ENCODE measurements at places on chromosomes 16 and 17.

DNA sequence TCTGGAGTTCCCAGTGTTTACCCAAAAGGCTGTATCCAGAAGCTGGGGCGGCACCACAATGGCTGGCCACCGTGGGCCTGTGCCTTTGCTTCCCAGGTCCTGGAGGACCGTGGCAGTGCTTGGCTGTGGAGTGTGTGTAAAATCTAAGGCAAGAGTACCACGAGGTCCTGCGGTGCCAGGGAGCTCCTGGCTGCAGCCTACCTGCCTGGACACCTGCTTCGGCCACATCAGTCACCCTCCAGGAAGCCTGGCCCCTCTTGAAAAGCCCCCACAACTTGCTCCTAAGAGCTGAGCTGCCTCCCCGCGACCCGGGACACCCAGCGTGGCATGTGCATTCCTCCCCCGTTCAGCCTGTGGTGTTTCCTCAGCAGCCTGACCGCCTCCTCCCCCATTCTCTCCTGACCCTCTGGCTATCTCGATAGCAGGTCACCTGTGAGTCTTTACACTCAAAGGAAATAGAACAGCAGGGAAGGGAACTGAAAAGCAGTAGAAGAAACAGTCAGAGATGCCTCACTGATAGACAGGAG, 7.9 kb downstream of the TIMM22 start:
- no peak for DNase-seq

DNA sequence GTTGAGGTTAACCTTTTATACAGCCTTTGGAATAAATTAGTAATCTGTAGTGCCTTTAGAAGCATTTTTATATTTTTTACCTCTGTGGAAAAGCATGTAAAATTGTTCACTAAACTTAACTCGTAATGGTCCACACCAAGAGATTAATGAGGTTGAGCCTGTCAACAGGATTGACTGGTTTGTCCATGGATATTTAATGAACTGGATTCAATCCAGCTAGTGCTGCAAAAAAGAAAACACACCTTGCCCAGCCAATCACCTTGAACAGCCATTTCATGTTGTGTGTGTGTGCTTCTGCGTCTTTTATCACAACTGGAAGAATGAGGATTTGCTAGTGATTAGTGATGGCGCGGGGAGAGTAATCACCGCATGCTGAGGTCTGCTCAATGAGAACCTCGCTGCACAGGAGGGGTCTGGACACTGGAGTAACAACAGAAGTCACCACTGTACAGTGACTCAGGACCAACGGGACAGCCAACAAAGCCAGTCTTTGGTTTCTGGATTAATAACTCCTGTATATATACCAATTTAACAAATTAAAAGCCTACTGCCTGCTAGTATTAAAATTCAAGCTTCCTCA, 33.7 kb downstream of the LITAFD start:
- no peak for DNase-seq

GRCh38 chr17:81867170-81867990, 3.8 kb downstream of the ARHGDIA start:
- DNase-seq: no peak

- DNase-seq: peak; percentile 90
These were observed at the start of gene SPG7 for GRCh38 chr16:89507834-89508590. Gene SPG7, plus strand, starts transcription at chr16:89508403. Its CDS starts 15 bp downstream, at chr16:89508418.

DNA sequence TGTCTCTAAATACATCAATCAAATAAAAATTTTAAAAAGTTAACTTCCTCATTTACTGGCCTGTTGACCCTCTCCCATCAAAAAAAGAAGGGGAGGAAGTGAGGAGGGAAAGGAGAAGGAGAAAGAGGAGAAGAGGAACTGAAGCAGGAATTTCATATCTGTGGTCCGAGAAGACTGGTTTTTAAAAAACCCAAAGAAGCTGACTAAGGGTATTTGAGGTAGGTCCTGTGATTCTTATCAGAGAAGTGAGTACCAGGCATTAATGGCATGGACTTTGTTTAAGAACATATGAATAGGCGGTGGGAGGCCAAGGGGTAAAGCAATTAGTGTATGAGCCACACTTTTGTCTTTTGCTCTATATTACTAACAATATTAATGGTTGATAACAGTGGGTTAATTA, 2.0 kb downstream of the SLC46A1 start:
- no peak for DNase-seq

GRCh38 chr17:44774271-44775135, 15.7 kb downstream of the ADAM11 start:
- DNase-seq: peak; percentile 72

DNA sequence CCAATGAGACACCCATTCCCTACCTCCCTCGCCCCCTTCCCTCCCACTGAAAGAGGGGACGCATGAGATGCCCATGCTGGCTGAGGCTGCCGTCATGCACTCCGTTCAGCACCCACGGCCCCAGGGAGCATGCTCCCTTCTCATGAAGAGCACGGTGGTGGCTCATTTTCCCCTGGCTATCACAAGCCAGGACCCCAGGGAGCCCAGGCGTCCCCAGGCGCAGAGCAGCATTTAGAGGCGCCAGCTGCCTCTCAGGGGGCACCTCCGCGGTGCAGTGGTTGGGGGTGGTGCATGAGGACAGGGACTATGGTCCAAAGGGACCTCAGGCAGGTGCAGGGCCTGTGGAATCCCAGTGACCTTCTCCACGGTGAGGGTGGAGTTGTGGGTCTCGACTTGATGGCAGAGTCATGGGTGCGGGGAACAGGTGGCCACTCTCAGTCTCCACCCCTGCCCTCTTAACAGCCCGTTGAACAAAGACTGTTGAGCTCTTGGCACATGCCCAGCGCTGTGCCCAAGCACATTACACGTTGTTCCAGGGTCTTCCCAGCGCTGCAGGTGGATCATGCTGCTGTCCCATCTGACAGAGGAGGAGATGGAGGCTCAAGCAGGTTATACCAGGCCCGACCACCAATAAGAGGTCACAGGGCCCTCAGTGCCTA, 13.6 kb downstream of the KIF19 start:
- DNase-seq: no peak

Measured in CD4-positive, alpha-beta T cell treated with Interferon gamma for 1 hour (primary cell).